ENCODE measurements at places on chromosomes 4 and X.

- no peak for DNase-seq
Observed at GRCh38 chrX:105550043-105550663, 272.2 kb upstream of the NRK start.

DNA sequence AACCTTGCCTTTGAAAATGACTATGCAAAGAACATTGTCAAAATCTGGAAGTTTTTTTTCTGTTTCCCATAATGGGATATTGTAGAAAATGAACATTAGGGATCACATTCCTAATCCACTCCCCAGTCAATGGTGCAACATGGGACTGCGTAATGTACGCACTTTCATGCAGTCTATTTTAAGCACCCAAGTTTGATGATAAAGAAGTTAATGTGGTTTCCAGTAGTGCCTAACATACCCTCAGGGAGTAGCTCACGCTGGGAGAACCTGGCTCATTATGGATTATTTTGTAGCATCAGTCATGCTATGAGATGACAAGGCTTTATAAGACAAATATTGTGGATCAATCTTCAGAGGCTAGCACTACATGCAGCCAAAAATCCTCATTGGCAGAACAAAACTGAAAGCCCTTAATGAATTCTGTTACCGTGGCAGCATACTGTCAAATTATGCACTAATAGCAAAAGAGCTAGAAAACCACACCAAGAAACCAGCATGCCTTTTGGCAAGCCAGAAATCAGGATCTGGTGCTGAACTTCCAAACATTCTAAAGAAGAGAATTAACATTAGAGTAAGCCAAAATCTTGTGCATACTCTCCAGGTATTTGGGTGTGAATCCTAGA lies 1392.8 kb upstream of the TENM3 start:
- no peak for DNase-seq

DNA sequence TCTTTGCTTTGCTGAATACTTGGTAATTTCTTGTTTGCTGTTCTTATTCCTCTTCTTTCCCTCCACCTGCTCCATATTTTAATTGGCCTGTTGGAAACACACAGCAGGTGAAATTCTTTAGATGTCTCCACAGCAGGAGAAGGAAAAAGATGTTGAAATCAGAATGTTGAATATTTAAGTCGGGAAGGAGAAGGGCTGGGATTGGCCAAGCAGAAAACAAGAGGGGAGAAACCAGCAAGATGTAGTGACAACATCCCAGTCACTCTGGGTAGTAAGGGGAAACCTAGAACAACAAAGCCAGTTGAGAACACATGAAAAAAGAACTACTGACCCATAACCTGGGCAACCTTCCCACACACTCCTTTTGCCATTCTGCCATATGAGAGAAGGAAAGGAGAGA lies 37.3 kb upstream of the STAG2 start:
- DNase-seq: no peak

DNA sequence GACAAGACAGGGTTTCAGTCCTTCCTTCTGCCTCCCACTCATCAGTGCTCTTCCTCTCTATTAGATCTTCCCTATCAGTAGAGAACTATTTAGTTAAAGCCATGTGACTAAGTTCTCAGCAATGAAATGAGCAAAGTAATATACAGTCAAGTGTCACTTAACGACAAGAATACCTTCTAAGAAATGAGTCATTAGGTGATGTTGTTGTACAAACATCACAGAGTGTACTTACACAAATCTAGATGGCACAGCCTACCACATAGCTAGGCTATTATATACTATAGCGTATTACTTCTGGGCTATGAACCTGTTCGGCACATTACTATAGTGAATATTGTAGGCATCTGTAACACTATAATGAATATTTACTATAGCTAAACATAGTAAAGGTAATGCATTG lies 71.3 kb downstream of the POU4F2 start:
- no peak for DNase-seq

GRCh38 chr4:5815641-5816040 lies 77.2 kb downstream of the CRMP1 start:
- DNase-seq: no peak

- DNase-seq: peak; percentile 41
Observed at GRCh38 chrX:140091125-140091886, 126.0 kb upstream of the CXorf66 start.

GRCh38 chr4:12446657-12447185 lies 1018.0 kb upstream of the HS3ST1 start:
- peak; percentile 26 for DNase-seq

DNA sequence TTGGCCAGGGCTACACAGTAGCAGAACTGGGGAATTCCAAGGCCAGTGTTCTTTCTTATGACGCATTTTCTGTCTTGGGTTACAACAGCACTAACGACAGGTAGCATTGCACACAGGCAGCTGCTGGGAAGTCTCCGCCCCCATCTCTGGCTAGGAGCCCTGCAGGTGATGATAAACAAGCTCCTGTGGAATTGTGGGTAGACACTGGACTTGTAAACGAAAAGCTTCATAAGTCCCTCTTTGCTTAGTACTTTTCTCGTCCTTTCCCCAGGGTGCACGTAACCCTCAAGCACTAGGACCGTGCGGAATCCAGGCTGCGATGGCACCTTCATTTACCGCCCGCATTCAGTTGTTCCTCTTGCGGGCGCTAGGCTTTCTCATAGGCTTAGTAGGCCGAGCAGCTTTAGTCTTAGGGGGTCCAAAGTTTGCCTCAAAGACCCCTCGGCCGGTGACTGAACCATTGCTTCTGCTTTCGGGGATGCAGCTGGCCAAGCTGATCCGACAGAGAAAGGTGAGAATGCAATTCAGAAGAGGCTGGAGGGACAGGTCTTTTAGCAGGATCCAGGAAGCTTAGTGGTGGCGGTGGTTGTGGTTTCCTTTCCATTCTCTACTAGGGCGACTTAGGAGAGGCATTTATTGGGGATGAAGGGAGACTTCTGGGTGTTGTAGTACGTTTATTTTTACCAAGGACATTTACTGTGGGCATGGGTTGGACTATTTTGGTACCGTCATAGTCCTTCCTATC lies at the start of gene FAAH2:
TSS of gene FAAH2 (plus strand) at position 200 of the 745 bp plus-strand sequence. CDS start at position 320, 120 bp downstream.
- peak; percentile 77 for DNase-seq

DNA sequence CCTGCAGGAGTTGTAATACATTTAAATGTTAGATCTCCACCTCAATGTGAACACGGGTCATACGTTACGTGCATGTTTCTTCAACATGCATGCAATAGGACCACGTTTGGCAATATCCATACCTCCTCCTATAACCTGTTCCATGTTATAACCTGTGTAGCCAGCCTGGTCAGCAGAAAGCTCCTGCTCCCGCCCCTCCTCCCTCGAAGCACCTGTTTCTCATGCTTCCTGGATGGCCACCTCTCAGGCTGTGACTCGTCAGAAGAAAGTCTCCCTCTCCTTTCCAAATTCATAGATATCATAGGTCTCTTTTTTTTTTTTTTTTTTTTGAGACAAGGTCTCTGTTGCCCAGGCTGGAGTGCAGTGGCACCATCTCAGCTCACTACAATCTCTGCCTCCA lies 96.5 kb downstream of the HMX1 start:
- no peak for DNase-seq

- DNase-seq: no peak
Observed at GRCh38 chr4:6239486-6239885, 30.2 kb upstream of the WFS1 start.

DNA sequence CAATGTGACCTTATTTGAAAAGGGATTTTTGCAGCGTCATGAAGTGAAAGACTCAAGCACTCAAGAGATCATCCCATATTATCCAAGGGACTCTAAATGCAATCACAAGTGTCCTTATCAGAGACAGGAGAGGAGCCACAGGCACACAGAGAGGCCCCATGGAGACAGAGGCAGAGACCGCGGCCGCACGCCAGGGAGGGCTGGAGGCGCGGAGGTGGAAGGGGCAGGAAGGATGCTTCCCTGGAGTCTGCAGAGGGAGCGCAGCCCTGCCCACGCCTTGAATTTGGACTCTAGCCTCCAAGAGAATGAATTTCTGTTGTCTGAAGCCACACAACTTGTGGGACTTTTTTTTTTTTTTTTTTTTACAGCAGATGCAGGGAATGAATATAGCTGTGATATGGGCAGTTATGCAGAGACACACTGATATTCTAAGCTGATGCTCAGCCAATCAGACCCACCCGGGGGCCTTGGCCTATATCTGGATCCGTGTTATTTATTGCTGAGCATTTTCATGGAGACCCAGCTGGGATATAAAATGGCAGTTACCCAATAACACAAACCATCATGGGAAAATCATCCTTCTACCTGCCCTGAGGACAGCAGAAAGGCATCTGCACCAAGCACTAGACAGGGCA lies 244.8 kb upstream of the PSAPL1 start:
- peak; percentile 40 for DNase-seq

GRCh38 chr4:47669946-47670345 lies 167.9 kb downstream of the CORIN start:
- peak; percentile 66 for DNase-seq

DNA sequence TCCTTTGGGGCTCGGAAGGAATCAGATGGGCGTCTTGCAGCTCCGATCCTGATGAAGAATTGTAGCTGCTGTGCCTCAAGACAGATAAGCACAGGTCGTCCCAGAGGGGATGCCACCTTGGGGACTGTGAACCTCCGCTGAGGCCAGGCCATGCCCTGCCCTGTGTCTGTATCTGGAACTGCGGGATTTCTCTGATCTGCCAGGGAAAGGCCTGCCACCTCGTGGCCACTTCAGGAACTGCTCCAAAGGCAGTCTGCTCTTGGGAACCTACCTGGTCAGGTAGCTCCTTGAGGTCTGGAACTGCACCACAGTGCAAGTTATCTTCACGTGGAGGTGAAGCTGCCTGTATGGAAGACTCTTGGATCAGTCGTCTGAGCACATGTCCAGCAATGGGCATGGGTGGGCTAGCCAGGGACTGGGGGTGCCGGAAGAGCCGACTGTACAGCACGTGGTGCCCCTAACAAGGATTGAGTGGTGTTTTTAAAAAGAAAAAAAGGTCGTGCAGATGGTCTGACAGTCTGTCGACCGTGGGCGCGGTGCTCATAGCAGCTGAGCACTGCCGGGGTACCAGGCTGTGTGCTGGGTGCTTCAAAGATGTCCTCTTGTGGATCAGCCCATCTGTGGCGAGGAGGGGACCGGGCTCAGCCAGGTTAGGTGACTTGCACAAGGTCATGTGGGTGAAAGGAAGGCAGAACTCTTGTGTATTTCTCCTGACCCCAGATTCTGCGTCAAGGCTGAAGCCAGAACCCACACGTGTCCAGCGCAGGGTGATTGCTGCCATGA lies 3.1 kb upstream of the GRPEL1 start:
- peak; percentile 92 for DNase-seq

DNA sequence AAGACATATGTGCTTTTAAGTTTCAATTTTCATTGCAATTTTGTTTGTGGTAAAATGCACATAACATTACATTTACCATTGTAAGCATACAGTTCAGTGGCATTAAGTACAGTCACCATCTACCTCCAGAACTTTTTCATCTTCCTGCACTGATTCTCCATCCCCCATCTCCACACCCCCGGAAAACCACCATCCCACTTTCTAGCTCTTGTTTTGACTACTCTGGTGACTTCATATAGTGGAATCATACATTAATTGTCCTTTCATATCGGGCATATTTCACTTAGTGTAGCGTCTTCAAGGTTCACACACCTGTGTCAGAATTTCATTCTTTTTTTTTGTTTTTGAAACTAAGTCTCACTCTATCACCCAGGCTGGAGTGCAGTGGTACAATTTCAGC lies 143.5 kb downstream of the GPR143 start:
- no peak for DNase-seq

DNA sequence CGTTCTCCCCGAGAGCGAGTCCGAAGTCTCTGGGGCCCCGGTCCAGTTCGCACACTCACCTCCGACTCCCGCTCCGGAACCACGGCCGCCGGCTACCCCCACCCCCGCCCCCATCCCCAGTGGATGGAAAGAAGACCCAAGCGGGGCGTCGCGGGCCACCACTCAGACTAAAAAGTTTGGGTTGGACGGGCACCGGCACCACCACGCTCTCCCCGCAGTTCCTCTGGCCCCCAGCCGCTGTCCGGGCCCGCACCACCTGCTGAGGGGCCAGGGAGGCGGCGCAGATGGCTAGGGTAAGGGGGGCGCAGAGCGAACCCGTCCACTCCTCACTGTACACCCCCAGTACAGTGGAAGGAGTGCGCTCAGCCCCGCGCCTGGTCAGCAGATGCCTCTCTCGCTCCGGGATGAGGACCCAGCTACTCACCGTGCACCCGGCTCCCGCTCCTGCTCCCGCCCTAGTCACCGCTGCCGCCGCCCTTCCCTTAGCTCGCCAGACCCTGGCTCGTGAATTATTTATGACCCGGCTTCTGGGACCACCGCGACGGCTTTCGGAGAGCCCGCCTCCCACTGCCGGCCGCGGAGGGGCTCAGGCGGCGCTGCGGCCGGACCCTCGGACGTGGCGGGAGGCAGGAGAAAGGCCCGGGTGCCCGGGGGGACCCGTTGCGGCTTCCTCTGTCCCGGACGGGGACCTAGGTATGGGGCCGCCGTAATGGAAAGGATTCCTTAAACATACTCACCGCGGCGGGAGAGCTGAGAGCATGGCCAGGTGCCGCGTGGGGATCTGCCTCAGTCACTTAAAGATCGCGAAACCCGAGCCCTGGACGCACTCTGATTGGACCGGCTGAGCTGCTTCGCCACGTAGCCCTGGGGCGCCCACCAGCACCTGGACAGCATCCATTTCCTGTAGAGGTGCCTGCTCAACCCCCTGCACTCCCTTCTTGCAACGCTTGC lies at the start of gene PROM1:
TSS of gene PROM1 (minus strand) at position 783 of the 951 bp plus-strand sequence. CDS start 8,117 bp downstream, outside the sequence.
- DNase-seq: peak; percentile 44

- peak; percentile 16 for DNase-seq
Observed at GRCh38 chr4:19005211-19005610, 983.7 kb upstream of the LCORL start.

GRCh38 chrX:19886883-19887531 lies 393 bp downstream of the SH3KBP1 start:
- DNase-seq: peak; percentile 28

GRCh38 chrX:148382983-148383382 lies 117.4 kb upstream of the AFF2 start:
- DNase-seq: no peak

DNA sequence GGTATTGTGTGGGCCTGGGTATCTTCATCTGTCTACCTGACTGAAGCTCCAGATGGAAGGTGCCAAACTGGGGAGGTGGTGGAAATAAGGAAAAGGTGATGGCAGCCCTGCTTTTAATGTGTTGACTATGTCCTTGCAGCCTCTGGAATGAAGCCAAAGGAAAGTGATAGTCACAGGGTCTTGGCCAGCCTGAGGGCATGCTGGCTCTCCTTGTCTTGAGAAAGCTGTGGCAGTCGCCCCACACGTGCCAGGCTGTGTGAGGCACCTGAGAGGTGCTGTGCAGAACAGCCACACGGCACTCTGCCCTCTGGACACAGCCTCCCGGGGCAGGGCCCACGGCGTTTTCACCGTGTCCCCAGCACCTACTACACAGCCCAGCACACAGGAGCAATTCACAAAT lies 77.6 kb downstream of the NAT8L start:
- DNase-seq: peak; percentile 57

GRCh38 chr4:92304121-92304520 lies 355 bp downstream of the GRID2 start:
- DNase-seq: no peak

Data from stomach (tissue), 19 donors.